ENCODE measurements at places on chromosomes 12 and 14. TPM values are rescaled to one million over a fixed set of nuclear protein-coding genes. Genes with fewer than 3 reads are reported as not detected.

BEGAIN gene
- total RNA-seq, result 4.5 TPM

DNA sequence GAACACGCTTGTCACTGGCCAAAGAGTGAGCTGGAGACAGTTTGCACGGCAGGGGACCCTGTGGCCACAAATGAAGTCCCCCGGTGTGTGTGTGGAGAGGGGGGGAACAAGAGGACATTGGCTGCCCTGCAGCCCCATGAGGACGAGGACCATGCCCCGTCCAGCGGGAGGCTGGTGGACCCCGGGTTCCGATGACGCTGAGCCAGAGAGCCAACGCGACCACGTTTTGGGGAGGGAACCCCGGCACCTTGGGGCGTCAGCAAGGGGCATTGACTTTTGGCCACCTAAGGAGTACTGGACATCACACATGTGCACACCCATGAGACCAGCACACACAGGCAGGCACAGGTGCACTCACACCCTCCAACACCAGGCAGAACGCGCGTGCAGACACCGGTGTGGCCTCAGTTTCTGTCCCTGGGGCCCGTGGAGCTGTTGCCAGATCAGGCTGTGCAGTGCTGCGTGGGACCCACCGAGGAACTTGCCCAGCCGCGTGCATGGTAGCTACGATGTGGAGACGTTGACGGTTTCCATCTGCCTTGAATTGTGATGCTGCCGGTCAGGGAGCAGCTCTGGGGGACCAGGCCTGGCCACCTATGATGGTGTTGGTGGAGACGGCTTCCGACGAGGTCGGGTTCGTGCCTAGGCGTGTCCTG is 26.5 kb downstream of the NOC4L start:
- no peak for DNase-seq

- no peak for DNase-seq
These were observed 7.3 kb downstream of the TESC start for GRCh38 chr12:117091758-117092510.

GRCh38 chr14:64828071-64828470 is 51.6 kb downstream of the SPTB start:
- no peak for DNase-seq

- DNase-seq, result no peak
These were observed 4.3 kb downstream of the OR4E1 start for GRCh38 chr14:21669284-21669683.

GRCh38 chr14:38199739-38200138 is 8.0 kb upstream of the SSTR1 start:
- no peak for DNase-seq

Measured in mucosa of gallbladder (tissue), 1 donor.